Activated naive CD8-positive, alpha-beta T cell treated with anti-CD3 and anti-CD28 coated beads, Interleukin-2, amount 10 ng/mL, durations not matched to agents 7 days and 5 days (primary cell): ENCODE measurements at places on chromosomes 2 and 18. TPM values are rescaled to one million over a fixed set of nuclear protein-coding genes. Genes with fewer than 3 reads are reported as not detected.

DNA sequence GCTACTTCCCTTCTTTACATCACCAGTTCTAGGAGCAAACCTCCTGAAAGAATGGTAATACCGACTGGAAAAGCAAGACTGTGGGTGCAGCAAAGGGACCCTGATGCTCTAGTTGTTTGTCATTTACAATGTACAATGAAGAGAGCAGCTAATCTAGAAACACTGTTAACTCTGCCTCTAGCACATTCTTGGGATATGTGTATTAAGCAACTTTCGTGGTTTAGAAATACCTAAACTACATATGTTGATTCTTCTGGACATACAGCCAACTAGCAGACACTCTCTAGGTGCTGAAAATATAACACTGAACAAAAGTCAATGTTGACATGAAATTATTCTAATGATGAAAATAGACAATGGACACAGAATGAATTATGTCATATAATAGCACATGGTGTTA is 440.3 kb upstream of the MC4R start:
- no peaks in the 10 kb centered on the region for H3K4me1 ChIP-seq
- H3K4me3 ChIP-seq, result no peak overlapping the region
- no peaks in the 10 kb centered on the region for H3K27me3 ChIP-seq
- no peak overlapping the region for H3K27ac ChIP-seq
- DNase-seq, result no peak
- no peaks in the 10 kb centered on the region for H3K36me3 ChIP-seq

DNA sequence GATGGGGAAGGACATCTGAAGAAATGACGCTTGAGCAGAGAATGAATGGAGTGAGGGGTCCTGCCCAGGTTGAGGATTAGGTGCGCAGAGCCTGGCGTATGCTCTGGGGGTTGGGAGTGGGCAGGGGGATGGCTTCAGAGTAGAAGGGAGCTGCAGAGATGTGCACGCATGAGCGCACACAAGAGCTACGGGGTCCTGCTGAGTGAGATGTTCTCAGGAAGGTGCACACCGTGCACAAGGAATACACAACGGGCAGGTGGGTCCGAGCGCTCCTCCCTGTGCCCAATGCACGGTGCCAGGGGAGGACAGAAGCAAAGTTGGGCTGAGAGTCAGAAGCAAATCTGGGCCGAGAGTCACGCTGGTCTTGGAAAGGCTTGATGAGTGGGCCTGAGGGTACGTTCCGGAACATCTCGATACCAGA is 25.5 kb downstream of the TWIST2 start:
- no peak for DNase-seq
- no peaks in the 10 kb centered on the region for H3K27me3 ChIP-seq
- H3K27ac ChIP-seq, result no peak overlapping the region
- no peak overlapping the region for H3K4me3 ChIP-seq
- no peaks in the 10 kb centered on the region for H3K36me3 ChIP-seq

DNA sequence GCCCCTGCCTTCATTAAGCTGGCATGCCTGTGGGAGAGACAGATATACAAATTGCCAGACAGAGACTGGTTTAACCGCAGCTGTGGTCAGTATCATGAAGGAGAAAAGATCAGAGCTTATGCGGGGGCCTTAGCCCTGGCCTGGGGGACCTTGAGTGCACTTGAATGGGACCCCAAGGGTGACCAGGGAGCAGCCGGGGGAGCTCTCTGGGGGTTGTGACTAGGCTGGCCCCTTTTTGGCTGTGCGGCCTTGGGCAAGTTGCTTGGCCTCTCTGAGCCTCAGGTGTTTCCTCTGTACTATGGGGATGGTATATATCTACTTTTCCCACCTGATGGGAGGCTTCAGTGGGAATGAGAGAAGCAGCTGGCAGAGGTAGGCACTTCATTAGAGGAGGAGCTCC is 35.7 kb downstream of the INHBB start:
- H3K36me3 ChIP-seq, result no peaks in the 10 kb centered on the region
- no peak overlapping the region for H3K4me3 ChIP-seq
- H3K4me1 ChIP-seq, result peaks cover 3% of the 10 kb centered on the region
- no peak for DNase-seq
- no peak overlapping the region for H3K27ac ChIP-seq

- H3K4me3 ChIP-seq, result peak overlapping the region; percentile 80
- peak overlapping the region; percentile 65 for H3K27ac ChIP-seq
- no peak for DNase-seq
- peaks cover 59% of the 10 kb centered on the region for H3K4me1 ChIP-seq
- no peaks in the 10 kb centered on the region for H3K27me3 ChIP-seq
Observed at GRCh38 chr2:120228503-120228902, 5.3 kb upstream of the TMEM185B start.

DNA sequence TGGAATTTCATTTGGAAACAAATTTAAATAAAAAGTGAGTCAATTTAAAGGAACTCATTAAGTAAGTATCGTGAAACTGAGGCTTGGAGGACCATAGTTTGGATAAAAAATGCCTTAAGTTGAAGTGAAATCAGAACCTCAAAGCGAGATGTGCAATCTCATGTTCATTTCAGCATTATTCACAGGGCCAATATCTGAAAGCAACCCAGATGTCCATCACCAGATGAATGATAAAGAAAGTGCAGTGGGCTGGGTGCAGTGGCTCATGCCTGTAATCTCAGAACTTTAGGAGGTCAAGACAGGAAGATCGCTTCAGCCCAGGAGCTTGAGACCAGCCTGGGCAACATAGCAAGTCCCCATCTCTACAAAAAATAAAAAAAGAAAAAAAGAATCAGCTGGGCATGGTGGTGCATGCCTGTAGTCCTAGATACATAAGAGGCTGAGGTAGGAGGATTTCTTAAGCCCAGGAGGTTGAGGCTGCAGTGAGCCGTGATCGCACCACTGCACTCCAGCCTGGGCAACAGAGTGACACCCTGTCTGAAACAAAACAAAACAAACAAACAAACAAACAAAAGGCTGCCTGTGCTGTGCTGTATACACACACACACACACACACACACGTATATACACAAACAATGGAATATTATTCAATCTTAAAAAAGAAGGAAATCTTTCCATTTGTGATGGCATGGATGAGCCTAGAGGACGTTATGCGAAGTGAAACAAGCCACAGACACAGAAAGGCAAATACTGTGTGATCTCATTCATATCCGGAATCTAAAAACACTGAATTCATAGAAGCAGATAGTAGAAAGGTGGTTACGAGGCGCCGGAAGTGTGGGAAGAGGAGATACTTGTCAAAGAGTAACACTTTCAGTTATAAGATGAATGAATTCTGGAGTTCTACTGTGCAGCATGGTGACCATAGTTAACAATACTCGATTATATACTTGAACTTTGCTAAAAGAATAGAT is 14.5 kb downstream of the SH3RF3 start:
- peaks cover 6% of the 10 kb centered on the region for H3K27me3 ChIP-seq
- H3K4me1 ChIP-seq, result peaks cover 8% of the 10 kb centered on the region
- DNase-seq, result no peak
- H3K36me3 ChIP-seq, result no peaks in the 10 kb centered on the region
- peak overlapping the region; percentile 44 for H3K4me3 ChIP-seq
- H3K27ac ChIP-seq, result peak overlapping the region; percentile 58

- H3K36me3 ChIP-seq, result no peaks in the 10 kb centered on the region
- no peak overlapping the region for H3K4me3 ChIP-seq
- peaks cover 8% of the 10 kb centered on the region for H3K4me1 ChIP-seq
- DNase-seq, result no peak
Observed at GRCh38 chr18:48011926-48012465, 81.5 kb upstream of the SMAD2 start.

DNA sequence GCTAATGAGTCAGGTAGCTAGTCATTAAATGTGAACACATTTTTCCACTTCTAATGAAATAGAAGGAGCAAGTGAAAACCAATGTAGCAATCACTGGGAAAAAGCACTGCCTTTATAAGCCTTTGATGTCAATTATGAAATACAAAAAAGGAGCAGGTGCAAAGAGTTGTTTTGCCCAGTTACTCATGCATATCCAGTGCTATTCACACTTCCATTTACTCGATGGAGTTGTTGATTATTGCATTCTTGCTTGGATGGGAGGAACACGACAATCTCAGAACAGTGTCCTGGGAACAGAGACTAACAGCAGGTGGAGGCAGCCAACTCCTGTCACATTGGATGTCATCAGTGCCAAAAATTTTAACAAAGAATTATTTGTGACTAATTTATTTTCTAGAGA is 372.5 kb downstream of the CBLN2 start:
- H3K4me1 ChIP-seq, result no peaks in the 10 kb centered on the region
- H3K27me3 ChIP-seq, result no peaks in the 10 kb centered on the region
- no peak overlapping the region for H3K27ac ChIP-seq
- H3K36me3 ChIP-seq, result no peaks in the 10 kb centered on the region
- no peak for DNase-seq

DNA sequence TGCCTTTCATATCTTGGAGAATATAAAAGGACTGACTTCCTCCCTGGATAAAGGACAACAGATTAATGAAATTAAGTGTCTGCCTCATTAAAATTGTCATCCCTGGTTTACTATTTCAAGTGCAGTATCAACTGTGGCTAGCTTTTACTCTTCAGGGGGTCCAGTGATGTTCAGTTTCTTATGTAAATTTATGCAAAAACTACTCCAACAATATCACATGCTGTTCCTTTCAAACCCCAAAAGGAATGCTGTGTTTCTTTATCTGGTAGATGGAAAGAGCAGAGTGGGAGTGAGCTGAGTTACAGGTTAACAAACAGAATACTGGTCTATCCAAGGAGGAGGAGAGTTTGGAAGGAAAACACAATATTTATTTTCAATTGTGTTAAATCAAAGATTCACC is 283.7 kb upstream of the VWC2L start:
- no peaks in the 10 kb centered on the region for H3K4me1 ChIP-seq
- H3K36me3 ChIP-seq, result no peaks in the 10 kb centered on the region
- H3K27ac ChIP-seq, result no peak overlapping the region

GRCh38 chr2:2704428-2705090 is 373.5 kb upstream of the MYT1L start:
- H3K36me3 ChIP-seq, result no peaks in the 10 kb centered on the region
- no peaks in the 10 kb centered on the region for H3K27me3 ChIP-seq
- no peaks in the 10 kb centered on the region for H3K4me1 ChIP-seq
- no peak for DNase-seq

DNA sequence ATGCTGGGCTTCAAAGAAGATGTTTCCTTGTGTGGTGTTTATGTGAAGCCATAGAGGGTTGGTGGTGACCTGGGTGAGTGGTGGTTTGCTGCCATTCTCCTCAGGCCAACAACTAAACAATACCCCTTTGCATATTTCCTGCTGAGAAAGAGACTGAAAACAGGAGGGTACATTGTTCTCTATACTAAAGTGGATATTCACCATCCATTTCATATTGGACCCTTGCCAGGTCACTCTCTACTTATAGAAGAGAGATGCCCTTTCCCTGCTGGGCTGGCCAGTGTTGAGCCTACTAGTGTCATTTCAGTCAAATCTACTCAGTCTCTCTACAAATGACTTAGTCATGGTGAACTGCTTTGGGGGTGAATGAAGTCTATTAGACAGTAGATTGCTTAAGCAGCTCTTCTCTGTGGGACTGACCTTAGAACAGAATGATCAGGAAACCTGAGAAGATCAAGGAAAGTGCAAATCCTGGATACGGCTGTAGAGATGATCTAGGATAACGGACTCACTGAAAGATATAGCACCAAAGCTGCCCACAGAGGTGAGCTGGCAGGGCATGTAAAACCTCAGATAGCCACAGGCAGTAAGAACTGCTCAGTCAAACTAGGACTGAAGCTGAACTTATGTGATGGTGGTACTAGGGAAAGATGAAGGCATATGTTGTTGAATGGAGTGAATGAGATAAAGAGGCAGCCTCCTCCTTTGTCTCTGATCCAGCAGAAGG is 154.9 kb downstream of the MYO3B start:
- peaks cover 6% of the 10 kb centered on the region for H3K4me1 ChIP-seq
- H3K27me3 ChIP-seq, result peaks cover 15% of the 10 kb centered on the region
- DNase-seq, result no peak
- H3K4me3 ChIP-seq, result no peak overlapping the region
- H3K27ac ChIP-seq, result no peak overlapping the region

- peaks cover 26% of the 10 kb centered on the region for H3K36me3 ChIP-seq
- DNase-seq, result no peak
Observed at GRCh38 chr2:48448274-48449061, 81.5 kb upstream of the STON1 start.

- H3K4me1 ChIP-seq, result peaks cover 14% of the 10 kb centered on the region
- no peaks in the 10 kb centered on the region for H3K27me3 ChIP-seq
- H3K27ac ChIP-seq, result no peak overlapping the region
- no peak for DNase-seq
- H3K36me3 ChIP-seq, result peaks cover 26% of the 10 kb centered on the region
- H3K4me3 ChIP-seq, result no peak overlapping the region
Observed at GRCh38 chr2:239313776-239314175, 87.0 kb downstream of the HDAC4 start.

The BMP10 gene
- total RNA-seq, result not detected
